PC-3 (cell line): ENCODE measurements at places on chromosomes 1 and 21. TPM values are rescaled to one million over a fixed set of nuclear protein-coding genes. Genes with fewer than 3 reads are reported as not detected.
A peak's percentile ranks its signal among the peaks of the same experiment; 100 is the strongest.

The PIGV gene
- 6.0 and 8.8 TPM in 2 replicates for total RNA-seq

The ZSCAN20 gene
- 0.84 and 1.6 TPM in 2 replicates for total RNA-seq

The RASAL2 gene
- total RNA-seq, result 7.9 and 11.3 TPM in 2 replicates

The LIN28A gene
- not detected in 2 replicates for total RNA-seq

The OR6P1 gene
- total RNA-seq, result not detected in 2 replicates

The C1QTNF12 gene
- total RNA-seq, result 2.8 and 3.9 TPM in 2 replicates

The JAM2 gene
- not detected in 2 replicates for total RNA-seq

The MAP3K7CL gene
- 0.46 and 1.3 TPM in 2 replicates for total RNA-seq

The ZBTB37 gene
- 0.58 and 1.5 TPM in 2 replicates for total RNA-seq

The HHIPL2 gene
- 1.1 and 1.2 TPM in 2 replicates for total RNA-seq

The ZNF648 gene
- not detected in 2 replicates for total RNA-seq

The SGIP1 gene
- not detected in 2 replicates for total RNA-seq

The TBX15 gene
- total RNA-seq, result 0.58 TPM in 1 of 2 replicates, not detected in the other

The RNU1-2 gene
- total RNA-seq, result under 0.01 TPM in 2 replicates

The DNAJC28 gene
- total RNA-seq, result 0.29 and 0.44 TPM in 2 replicates

GRCh38 chr1:195337646-195338045, 1270.6 kb downstream of the KCNT2 start:
- DNase-seq, result no peak

DNA sequence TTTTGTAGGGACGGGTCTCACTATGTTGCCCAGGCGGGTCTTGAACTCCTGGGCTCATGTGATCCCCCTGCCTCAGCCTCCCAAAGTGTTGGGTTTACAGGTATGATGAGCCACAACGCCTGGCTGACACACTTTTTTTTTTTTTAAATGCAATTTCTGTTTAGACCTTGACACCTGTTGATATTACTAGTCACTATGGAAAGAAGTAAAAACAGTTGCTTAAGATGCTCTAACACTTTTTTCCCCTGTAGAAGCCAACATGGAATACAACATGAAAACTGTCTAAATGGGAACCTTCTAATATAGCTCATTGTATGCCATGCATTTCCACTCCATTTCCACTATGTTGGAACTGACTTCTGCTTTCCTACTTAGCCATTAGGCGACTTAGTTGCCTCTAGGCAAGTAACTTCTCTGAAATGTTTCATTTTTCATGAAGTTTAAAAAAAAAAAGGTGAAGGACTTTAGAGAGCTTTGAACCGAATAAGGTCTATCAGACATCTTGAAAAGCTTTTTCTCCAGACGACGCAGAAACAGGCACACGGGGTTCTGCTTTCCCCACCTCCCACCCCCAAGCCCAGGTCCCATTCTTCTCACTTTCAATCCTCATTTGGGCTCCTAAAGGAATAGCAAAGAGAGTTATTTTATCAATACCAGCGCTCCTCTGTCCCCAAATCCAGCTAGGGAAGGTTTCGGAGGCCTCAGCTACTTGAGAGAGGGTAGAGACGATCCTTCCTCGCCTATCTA, 648 bp upstream of the DR1 start:
- DNase-seq, result peak; percentile 35

DNA sequence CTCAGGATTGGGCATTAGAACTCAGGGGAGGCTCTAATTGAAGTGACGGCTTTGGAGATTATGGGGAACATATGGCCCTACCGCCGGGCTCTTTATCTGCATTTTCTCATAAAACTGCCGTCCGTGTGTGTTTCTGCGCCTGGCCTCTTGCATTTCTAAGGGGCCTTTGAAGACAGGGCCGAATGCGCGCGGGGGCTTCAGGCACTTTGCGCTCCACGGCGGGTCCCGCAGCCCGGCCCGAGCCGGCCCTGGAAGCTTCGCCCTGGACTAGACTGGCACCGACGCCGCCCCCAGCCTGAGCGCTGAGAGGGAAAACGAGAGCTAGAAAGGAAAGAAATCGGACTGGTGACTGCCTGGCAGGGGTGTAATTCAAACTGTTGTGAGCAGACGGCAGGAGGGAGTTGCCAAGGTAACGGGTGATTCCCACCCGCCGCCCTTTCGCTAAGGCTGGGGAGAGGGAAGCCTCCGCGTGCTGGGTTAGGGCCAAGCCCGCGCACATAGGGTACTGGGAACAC, 120.7 kb downstream of the LMX1A start:
- no peak for DNase-seq

DNA sequence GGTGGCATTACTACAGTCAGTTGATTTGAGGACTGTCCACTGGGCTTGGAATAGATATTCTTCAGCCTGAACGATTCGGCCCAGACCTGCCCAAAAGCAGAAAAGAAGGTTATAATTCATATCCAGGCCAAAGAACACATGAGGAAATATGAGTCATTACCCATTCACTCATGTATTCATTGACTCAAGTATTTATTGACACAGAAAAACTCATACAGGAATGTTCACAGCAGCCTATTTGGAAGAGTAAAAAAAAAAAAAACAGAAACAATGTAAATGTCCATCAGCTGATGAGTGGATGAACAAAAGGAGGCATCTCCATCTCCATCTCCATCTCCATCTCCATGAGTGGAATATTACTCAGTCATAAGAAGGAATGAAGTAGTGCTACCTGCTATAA, 15.9 kb downstream of the ZMYND12 start:
- DNase-seq, result peak; percentile 85

DNA sequence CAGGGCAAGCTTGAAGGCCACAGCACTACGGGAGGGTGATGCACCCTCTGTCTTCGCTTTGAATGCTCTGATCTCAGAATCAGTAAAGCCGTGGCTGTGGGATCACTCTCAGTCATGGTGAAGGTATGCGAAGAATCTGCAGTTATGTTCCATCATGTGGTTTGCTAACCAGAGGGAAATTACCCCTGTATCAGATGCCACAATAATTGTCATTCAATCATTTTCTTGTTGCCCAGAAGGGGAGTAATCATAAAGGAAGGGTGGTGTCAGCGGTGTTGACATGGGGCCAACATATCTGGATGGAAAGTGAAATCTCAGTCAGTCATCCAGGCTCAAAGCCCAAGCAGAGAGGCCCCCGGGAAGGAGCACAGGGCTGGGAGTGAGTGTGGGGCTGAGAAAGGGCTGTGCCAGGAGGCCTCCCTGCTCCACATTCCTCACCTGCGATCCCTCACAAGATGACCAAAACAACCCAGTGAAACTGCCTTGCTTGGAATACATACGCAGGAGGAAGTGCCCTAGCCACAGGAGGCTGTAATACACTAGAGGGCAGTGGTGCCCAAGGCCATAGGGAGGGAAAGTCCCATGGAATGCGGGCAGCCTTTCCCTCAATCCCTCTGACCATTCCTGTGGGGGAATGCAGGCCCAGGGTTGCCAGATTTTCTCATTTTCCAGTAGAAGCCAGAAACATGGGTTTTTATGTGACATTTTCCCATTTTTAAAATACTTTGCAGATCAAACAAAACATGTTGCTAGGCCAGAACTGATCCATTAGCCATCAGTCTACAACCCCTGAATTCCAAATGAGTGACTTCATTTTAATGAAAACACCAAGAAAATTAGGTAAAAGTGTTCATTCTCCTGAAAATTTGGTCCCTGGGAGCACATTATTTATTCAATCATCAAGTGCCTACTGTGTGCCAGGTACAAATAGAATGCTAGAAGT, 95.7 kb upstream of the VANGL1 start:
- peak; percentile 97 for DNase-seq

DNA sequence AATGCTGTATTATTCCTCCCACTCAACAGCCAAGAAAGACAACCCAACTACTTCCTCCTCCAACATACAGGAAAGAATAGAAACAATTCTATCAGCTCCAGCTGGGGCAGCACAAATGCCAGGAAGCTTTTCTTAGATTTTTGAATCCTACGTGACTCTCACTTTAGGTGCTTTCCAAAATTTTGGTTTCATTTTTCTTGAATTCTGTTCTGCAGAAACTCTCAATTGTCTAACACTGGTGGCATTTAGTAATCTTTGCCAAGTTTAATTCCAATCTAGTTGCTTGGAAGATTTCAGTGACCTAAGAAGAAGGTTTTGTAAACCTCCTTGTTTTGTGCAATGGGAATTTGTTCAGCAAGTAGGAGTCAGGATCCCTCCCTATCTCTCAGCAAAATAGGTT, 37.1 kb upstream of the DOCK7 start:
- DNase-seq, result no peak

DNA sequence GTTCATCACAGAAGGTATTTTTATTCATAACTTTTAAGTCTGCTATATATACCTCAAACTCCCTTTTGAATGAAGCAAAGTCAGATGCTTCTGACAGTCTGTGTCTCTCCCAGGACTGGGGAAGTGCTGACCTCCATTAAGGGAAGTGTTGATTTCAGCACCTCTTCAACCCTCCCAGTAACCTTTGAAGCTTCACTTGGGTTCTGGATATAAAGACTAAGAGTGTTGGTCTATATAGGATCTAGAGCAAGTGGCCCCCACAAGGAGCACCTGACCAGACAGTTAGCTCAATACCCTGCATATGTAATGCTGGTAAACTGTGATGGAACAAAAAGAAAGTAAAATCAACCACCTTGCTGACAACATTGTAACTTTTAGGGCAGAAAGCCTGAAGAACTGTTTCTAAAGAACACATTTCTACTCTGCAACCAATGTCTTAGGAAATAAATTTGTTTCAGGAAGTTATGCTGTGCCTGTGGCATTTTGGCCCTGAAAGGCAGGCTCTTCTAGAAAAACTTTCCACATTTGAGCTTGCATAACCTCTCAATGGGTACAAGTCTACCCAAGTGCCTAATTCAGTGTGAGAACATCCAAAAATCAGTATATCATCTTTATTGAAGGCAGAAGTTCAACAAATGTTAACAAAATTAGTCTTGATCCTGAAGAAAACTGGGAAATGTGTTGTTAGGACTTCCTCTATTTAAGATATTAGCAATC, 865 bp upstream of the PTPN22 start:
- DNase-seq, result no peak

DNA sequence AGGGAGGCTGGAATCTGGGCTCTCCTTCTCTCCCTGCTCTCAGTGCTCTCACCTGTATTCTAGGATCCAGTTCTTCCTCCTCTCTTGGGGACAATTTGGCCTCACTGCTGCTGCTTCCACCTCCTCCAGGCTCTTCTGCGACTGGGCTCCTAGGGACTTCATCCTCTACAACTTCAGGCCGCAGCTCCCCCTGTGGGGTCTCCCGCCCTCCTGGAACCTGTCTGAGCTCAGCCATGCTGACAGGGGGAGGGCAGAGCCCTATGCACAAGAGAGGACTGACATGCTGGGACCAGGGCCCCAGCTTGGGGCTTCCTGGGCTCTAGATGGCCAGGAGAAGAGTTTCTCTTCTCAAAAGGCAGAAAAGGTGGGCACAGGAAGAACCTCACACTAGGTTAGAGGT, 1.0 kb downstream of the SH3BP5L start:
- no peak for DNase-seq

DNA sequence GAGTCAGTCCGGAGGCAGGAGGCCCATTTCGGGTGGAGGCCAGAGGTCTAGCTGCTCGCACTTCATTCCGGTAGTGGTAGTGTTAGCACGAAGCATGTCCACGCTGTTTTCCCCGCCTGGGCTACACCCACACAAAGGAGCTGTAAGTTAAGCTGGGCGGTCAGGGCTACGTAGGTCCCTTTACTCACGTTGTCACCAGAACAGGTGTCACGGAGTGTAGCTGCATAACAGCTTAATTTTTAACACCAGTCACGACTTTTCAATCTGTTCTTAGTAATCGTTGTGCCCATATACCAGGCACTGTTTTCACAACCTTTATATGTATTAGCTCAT, 15.6 kb downstream of the HLX start:
- no peak for DNase-seq

GRCh38 chr1:168161459-168161858, 17.3 kb upstream of the TIPRL start:
- no peak for DNase-seq

DNA sequence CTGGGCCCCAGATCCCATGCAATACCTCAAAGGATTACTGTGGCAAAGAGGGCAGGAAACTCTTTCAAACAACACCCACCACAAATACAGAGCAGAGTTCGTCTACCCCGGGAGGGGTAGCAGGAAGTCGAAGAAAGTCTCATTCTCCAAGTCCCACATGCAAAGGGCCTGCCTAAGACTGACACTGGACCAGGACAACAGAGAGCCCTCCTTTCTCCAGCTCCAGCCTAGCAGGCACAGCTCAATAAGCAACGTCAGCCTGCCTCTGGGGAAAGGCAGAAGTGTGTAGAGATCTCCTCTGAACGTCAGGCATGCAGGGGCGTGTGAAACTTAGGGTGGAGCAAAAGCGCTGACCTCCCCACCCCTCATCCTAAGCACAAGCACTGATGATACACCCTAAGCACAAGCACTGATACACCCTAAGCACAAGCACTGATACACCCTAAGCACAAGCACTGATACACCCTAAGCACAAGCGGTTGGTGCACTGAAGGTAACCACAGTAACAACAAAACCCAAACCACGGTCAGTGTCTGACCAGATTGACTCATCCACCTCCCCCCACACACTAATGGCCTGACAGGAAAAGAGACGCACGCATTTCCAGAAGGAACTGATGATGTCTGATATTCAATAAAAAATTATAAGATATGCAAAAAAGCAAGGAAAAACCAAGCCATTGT, 1.3 kb downstream of the KRTAP12-3 start:
- DNase-seq, result no peak

DNA sequence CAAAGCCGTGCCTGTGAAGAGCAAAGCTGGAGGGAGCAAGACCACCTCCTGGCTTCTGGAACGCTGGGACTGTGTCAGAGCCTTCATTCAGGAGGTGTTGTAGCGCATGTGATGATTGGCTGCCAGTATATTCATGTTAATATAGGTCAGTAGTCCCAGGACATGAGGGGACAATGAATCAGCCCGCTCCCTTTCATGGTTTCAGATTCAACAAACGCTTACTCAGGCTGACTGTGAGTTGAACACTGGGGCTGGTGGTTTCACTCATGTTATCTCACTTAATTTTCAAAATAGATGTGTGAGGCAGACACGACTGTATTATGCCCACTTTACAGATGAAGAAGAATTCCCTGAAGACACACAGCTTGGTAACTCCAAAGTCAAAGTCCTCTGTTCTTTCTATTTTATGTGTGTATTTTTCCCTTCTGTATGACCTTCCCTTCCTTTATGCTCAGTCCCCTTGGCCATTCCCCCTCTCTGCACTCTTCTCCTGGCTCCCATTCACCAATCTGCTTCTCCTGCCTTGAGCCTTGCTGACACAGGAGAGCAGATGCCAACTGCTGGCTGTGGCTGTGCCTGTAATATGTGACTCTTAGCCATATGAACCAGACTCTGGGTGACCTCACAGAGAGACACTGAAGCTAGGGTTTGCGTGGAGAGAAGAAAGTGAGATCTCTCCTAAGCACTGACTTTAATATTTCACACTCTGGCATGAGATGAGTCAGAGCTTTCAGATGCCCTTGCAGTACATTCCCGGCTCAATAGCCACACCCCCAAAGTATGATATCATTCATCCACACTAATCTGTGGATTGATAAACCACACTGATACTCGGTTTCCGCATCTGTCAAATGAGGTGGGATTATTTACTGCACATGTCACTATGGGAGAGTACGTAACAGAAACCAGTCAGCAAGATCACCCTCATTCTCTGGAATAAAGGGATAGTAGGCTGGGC, 31.4 kb upstream of the KIRREL1 start:
- DNase-seq, result peak; percentile 59

- no peak for DNase-seq
These were observed 46.2 kb downstream of the UCHL5 start for GRCh38 chr1:193013005-193013404.

GRCh38 chr1:59570524-59570923, 244.2 kb upstream of the HOOK1 start:
- peak; percentile 60 for DNase-seq

- no peak for DNase-seq
These were observed 79.2 kb downstream of the ZNF326 start for GRCh38 chr1:90074137-90074536.
